GOT3 (cell line): ENCODE measurements at places on chromosomes 7 and 10.

GRCh38 chr7:73565675-73566340, 8.3 kb upstream of the BCL7B start:
- no peak for DNase-seq

GRCh38 chr10:89101943-89102342, 105.2 kb downstream of the CH25H start:
- no peak for DNase-seq

DNA sequence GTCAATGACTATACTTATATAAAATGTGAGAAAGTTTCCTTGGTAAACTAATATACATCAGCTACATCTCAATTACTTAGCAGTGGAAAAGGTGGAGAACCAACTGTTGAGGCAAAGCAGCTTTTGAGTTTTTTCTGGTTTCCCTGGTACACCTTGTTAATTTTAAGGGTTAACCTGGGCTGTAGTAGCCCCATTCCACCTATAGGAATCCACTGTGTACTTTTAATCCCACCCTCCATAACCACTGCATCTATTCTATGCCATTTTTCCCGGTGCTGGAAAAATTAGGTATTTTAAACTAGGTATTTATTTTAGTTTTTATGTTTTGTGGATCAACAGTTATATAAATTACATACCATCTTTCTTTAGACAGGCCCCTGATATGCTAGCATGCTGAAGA, 42.4 kb downstream of the NRBF2 start:
- no peak for DNase-seq

GRCh38 chr7:123604739-123605138, 3.1 kb downstream of the ASB15 start:
- no peak for DNase-seq

DNA sequence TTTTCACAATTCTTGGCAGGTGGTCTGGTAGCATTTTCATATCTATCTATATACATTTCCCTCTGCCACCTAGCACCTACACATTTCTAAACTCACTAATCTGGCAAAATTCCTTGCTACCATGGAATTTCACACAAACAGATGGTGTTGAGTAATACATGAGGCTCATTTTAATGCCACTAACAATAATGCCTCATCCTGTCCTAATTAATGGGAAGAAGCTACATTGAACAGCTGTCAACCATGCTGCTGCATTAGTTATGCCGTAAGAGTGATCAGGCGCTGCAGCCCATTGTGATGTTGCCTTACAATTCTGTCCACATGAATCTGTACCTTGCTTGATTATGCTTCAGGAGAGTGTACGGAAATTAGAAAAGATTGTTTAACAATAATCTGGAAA, 23.2 kb downstream of the COL1A2 start:
- no peak for DNase-seq

DNA sequence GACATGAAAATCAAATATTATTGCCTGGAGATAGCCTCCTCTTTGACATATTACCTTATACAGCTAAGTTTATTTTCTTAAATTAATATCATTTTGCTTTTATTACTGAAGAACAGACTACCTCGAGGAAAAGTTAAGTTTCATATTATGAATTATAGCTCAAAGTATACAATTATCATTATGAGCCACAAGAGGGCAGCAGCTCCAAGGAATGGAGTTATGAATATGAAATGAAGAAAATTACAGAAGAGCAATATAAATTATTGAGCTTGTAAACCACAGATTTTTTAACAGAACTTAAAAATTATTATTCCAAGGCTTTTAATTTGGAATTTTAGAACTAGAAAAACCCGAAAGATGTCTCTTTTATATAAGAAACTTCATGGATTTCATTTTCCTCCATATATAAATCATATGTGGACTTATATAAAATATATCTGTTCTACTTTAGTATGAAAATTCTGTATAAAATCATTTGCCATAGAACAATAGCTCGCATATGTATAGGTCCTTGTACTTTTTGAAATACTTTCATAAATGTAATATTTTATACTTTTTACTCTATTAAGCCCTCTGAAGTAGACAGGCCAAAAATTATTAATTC, 40.1 kb downstream of the IQUB start:
- DNase-seq = no peak

DNA sequence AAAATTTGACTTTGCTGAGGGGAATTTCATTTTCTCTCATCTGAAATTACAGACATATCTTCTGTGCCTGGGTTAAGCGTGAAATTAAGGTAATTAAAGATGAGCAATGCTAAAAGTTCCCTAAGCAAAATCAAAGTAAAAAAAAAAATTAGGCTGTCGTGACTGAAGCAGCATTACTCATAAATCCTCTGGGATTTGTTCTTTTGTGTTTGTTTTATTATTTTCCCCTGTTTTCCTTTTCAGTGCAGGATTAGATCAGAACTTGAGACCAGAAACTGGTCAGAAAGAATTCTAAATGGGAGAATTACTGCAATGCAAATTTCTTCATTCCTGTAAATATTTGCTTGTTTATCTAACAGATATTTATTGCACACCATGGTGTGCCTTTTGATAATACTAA, 141.4 kb upstream of the BET1 start:
- DNase-seq = no peak

DNA sequence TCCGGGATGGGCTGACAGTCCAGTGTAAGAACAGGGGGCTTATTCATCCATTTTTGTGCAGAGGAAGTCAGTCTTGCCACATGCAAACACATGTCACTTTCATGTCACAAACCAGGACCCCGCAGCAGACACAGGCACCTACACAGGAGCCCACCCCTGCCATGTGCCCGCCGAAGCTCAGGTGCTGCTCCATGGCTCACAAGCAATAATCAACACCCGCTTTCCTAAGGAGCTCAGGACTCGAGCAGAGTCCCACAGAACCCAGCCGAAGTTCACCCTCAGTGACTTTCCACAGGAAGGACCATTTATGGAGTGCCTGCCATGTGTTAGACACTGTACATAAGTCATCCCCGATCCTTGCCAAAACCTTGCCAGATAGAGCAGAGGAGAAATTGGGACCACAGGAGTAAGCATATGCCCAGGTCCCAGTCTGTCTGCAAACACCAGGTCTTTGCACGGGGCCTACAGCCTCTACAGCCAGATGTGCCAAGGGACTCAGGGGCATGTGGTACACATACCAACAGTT, 99.4 kb downstream of the EBF3 start:
- DNase-seq = no peak
